ENCODE measurements at places on chromosomes 11 and 22. TPM values are rescaled to one million over a fixed set of nuclear protein-coding genes. Genes with fewer than 3 reads are reported as not detected.

Gene OR5P2
- not detected for total RNA-seq

Gene OR51B2
- not detected for total RNA-seq

Gene RIMBP3C
- 0.26 TPM for total RNA-seq

Gene KRTAP5-7
- 0.39 TPM for total RNA-seq

Gene P2RY2
- total RNA-seq = 1.4 TPM

Gene PTS
- 34.6 TPM for total RNA-seq

Gene LUZP2
- total RNA-seq = 0.32 TPM

Gene SLC16A8
- total RNA-seq = not detected

Gene TYR
- not detected for total RNA-seq

Gene IGLL1
- not detected for total RNA-seq

Gene OR51I1
- not detected for total RNA-seq

Data from mesenteric fat pad (tissue), 1 donor.